ENCODE measurements at places on chromosomes 5 and 9.

- peak; percentile 75 for DNase-seq
Measured at GRCh38 chr9:35729700-35730485, 2.1 kb downstream of the TLN1 start.

DNA sequence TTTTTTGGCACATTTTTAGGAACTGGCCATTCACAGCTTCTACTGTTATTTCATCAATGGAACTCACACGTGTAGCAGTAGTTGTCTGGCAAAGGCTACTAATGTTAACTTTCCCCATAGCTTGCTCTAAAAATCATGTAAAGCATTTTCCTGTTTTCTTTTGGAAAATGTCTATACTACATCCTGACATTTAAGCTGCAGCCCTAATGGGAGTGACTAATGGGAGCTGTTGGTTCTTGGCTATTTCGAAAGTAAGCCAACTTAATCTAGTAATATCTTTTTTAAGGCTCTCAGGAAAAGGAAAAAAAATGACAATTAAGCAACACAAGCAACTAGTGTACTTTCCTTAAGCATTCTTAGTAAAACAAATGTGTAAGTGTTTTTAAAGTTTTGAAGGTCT lies 169.2 kb downstream of the SLC12A2 start:
- DNase-seq: peak; percentile 23

DNA sequence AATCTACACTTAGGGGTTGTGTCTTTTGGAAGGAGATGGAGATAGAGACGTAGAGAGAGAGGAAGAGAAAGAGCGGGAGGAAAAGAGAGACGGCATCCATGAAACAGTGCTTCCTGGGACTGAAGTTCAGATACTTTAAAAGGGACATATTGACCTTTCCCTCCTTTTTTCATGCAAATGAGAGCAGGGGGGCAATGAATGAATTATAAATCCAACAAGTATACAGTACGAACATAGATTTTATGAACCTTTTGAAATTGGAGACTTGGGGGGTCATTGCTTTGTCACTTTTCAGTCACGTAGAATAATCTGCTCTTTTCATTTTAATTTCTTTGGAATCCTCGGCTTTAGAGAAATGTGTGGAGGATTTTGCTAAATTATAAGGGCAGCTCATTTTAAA lies 364.2 kb downstream of the MAT2B start:
- no peak for DNase-seq

DNA sequence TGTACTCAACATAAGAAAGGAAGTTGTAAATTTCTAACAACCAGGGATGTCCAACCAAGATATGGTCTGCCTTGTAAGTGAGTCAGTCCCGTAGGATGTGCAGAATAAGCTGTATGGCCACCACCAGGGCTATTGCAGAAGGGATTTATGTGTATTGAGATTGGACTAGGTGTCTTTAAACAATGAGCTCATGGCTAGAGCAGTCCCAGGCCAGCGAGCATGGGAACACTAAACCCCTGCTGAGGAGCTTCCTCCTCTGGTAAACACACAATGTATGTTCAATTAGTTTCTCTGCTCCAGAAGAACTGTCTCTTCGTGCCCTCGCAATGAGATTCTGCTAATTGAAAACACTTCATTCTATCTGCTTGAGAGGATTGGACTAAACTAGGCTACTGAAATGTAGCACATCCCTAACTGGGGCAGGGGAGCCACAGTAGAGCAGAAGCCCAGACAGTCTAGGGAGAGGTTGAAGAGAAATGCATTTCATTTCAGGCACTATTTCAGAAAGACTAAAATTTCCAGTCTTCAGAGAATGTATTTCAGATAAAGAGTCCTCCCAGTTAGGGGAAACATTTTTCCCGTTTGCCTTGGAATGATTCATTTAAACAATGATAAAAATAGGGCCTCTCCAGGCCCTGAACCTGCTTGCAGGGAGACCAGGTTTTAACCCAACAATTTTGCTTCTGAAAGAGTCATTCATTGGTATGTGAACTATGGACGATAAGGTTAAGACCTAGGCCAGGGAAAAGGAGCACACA lies 154.7 kb downstream of the FAM114A2 start:
- DNase-seq: peak; percentile 59

DNA sequence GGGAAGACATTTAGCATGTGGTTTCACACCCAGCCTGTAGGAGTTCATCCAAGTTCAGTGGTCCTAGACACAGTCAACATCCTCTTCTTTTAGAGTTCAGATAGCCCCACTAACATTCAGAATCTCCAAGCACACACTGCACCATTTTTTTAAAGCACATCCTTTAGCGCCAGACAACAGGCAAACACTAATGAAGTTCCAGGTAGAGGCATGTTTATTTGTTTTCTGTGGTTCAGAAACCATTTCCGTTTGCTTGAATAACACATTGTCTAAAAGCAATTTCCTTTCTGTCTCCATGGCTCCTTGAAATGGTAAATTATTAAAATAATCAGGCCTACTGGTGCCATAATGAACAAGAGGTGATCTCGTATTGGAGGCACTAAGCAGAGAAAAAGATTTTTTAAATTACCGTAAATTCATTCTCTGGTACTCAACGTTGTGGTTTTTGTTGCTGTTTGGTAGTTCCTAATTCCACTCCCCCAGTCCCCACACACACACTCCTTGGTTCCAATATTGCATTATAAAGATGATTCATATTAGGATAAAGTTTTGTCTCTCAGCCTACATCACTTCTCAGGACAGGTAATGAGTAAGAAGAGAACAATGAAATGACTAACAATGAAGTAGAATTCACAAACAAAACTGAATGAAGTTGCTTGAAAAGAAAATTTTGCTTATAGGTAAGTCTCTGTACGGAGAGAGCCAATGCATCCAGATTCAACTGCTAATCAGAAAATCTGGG lies 153.1 kb downstream of the PCSK1 start:
- peak; percentile 28 for DNase-seq
